ENCODE measurements at places on chromosomes 2 and 18.

GRCh38 chr2:15191789-15192188 lies 369.3 kb downstream of the NBAS start:
- no peak for DNase-seq

DNA sequence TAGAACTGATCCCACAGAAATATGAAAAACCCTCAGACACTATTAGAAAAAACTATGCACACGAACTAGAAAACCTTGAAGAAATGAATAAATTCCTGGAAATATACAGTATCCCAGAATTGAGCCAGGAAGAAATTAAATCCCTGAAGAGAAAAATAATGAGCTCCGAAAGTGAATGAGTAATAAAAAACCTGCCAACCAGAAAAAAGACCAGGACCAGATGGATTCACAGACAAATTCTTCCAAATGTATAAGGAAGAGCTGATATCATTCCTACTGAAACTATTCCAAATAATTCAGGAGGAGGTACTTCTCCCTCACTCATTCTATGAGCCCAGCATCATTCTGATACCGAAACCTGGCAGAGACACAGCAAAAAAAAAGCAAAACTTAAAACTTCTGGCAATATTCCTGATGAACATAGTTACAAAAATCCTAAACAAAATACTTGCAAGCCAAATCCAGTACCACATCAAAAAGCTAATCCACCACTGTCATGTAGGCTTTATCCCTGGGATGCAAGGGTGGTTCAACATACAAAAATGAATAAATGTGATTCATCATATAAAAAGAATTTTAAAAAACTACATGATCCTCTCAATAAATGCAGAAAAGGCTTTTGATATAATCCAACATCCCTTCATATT lies 1397.6 kb upstream of the DDX18 start:
- no peak for DNase-seq

GRCh38 chr2:8289111-8289510 lies 392.7 kb upstream of the ID2 start:
- DNase-seq, result no peak

DNA sequence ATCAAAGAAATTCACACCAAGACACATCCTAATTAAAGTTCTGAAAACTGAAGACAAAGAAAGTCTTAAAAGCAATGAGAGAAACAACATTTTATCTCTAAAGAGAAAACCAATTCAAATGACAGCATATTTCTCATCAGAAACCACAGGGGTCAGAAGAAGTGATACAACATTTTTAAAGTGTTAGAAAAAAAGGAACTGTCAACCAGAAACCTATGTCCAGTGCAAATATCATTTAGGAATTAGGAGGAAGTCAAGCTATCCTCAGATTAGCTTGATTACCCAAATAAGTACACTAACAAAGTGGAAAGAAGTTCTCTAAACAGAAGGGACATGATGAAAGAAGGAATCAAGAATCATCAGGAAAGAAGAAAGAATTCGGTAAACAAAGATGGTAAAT lies 59.5 kb upstream of the BCL2L11 start:
- no peak for DNase-seq

GRCh38 chr18:24964216-24964615 lies 387.8 kb downstream of the ZNF521 start:
- DNase-seq, result no peak

DNA sequence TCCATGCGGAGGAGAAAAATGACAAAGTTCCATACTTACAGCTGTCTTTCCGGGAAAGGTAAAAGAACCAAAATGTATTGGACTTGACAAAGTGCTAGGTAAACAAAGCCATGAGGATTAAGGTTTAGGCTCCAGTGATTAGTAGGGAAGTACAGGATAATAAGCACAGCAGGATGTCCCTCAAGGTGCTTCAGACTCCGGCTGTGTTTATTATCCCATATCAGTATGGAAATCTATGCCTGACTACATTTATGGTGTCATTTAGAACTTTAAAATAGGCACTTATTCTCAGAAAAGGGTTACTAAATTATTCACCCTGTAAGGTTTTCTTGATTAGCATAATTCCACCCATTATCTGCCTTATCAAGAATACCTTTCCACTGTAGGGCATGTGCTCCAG lies 136.3 kb upstream of the CCDC68 start:
- DNase-seq, result no peak

- peak; percentile 43 for DNase-seq
Measured at GRCh38 chr2:144183727-144184126, 336.2 kb downstream of the ZEB2 start.

DNA sequence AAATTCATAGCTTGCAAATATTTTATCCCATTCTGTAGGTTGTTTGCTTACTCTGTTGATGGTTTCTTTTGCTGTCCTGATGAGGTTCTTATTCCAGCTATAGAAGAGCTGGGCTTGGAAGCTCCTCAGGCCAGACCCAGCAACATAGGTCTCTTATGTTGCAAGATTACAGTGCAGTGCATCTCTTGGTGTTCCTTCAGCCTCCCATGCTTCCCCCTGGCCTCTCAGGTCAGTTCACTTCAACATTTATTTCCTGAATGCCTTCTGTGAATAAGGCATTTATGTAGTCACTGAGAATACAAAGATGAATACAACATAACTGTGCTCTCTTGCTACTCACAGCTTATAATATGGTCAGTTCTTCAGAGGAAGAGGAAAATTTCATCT lies 179.0 kb upstream of the SLC39A10 start:
- DNase-seq, result no peak

DNA sequence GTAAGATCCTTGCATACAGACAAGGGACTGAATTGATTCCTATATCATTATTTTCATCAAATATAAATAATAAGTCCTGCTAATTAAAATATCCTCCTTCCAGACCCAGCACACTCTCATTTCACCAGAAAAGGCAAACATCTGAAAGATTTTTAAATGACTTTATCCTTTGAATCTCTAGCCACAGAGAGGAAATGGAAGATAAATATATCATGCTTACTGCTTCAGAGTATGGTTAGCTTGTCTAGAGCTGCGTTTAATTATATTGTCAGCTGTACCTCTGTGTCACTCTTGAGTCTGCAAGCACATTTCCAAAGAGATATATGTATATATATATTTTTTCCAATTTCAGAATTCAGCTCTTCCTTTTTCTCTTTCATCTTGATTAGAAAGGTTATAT lies 232.7 kb downstream of the TRIB2 start:
- no peak for DNase-seq

Data from stimulated activated CD4-positive, alpha-beta T cell treated with anti-CD3 and anti-CD28 coated beads, TNF-alpha, amount 100 ng/mL, for 24 hours (primary cell).